ENCODE measurements at places on chromosomes 2 and 18.

DNA sequence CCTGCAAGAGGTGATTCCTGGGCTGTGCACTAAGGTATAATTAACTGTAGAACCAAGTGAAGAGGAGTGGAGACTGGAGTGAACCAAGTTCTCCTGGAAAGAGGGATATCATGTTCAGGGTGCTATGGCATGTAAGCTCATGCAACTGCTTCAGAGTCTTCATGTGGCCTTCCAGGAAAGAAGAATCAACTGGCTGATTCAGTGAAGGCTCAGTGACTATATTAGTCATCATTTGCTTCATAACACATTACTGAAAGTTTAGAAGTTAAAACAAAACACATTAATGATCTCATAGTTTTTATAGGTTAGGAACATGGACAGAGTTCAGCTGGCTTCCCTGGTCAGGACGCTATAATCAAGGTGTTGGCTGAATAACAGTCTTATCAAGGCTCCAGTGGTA is 1200.8 kb upstream of the GYPC start:
- DNase-seq: peak; percentile 30

- no peak for DNase-seq
Observed at GRCh38 chr2:153074207-153074606, 355.8 kb downstream of the ARL6IP6 start.

- DNase-seq: no peak
Observed at GRCh38 chr18:6732952-6733351, 3.4 kb downstream of the ARHGAP28 start.

- no peak for DNase-seq
Observed at GRCh38 chr18:67938660-67939059, 422.1 kb upstream of the DSEL start.

DNA sequence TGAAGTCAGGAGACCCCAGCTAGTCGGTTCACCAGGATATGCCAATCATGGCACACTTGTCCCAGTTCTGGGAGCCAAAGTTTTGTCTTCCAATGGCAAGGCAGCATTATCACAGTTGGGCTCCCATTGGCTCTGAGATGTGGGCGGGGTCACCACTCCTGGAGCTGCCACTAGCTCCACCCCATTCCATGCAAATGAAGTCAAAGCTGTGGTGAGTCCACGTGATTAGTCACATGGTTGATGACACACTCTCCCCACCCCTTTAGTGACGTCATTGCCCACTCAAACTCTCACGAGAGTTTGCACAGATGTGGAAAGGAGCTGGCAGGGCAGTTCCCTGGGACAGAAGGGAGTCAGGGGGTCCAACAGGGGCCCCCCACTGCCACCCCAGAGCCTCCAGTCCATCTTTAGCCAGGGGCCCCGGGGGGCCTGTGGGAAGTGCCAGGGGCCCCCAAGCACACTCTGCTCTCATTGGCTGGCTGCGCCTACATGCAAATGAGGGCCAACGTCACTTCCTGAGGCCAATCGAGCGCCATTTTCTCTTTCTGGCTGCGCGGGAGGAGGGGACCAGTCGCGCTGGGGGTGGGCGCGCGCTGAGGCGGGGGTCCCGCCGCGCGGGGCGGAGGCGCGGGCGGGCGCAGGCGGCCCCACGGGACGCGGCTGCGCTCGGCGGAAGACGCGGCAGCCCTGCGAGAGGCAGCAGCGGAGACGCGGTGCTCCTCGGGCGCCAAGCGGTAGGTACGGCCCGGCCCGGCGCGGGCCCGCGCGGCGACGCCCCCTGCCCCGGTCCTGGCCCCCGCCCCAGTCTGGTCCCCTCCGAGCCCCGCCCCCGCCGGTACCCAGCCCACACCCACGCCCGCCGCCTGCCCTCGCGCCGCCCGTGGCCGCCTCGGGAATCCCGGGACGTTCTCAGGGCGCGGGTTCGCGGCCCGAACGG is at the start of gene ADNP2:
Gene ADNP2 (plus strand): TSS at position 524 of the 937 bp plus-strand sequence. CDS start 8,281 bp downstream, outside the sequence.
- DNase-seq: peak; percentile 91

DNA sequence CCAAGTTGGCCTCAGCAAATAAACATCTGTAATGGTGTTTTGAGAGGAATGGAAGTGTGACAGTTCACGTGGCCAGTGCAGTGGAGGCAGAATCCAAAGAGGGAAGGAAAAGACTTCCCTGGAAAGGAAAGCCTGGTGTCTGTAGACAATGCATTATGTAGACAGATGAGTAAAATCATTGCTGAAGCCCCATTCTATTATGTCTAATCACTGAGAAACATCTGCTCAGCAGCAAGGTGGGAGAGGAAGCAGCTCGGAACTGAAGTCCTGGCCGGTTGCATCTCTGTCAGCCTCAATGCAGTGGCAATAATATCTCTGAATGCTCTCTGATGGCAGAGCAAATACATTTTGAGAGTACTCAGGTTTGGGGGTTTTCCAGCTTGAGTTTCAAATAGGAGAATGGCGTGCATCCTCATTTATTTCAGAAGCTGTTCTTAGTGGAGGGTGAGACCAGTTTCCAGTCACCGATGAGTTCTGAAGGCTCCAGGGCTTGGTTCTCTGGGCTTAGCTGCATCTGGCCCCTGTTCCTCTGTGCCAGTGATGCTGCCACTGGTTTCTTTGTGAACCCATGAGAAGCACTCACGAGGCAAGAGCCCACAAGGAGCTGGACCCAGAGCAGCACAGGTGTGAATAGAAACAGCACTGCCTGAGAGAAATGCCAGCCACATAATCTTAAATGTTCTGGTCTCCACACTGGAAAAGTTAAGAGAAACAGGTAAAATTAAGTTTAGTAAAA is 63.3 kb downstream of the RPIA start:
- peak; percentile 60 for DNase-seq

GRCh38 chr2:168571061-168571460 is 115.0 kb downstream of the CERS6 start:
- no peak for DNase-seq

All from GM12865 (cell line).